ENCODE measurements at places on chromosomes 6 and 20.

GRCh38 chr20:34129518-34130162 lies 17.6 kb upstream of the EIF2S2 start:
- DNase-seq: peak; percentile 77

GRCh38 chr6:158207422-158207788 lies 39.3 kb downstream of the GTF2H5 start:
- peak; percentile 48 for DNase-seq

GRCh38 chr20:57361517-57361916 lies 10.5 kb downstream of the RAE1 start:
- DNase-seq: peak; percentile 90

DNA sequence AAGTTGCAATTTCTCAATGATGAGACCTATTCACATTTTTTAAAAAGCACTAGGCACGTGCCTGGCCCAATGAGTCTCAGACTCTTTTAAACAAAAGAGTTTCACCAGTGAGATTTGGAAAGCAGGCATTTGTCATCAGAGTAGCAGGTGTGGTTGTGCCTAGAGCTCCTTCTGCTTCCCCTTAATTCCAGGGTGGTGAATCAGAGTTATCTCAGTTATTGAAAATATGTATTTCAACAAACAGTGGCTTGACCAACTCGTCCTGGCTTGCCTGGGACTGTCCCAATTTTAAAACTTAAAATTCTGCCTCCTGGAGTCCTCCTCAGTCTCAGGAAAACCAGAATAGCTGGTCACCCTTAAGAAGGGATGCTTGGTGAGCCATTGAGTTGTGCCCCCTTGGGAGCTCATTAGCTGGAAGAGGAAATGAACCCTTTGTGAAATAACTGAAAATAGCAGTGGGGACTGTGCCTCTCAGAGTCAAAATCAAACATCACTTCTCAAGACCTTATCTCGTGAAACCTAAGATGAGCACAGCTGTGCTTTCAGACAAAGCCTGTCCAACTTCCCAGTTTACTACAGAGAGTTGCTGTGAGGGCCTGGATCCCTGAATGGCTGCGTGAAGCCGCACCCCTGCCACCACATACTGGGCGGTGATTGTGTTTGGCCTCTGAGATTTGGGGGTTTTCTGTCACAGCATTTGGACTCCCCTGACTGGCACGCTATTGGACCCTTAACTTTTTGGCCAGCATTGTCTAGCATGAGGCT lies 116.3 kb downstream of the ANKRD60 start:
- peak; percentile 84 for DNase-seq

DNA sequence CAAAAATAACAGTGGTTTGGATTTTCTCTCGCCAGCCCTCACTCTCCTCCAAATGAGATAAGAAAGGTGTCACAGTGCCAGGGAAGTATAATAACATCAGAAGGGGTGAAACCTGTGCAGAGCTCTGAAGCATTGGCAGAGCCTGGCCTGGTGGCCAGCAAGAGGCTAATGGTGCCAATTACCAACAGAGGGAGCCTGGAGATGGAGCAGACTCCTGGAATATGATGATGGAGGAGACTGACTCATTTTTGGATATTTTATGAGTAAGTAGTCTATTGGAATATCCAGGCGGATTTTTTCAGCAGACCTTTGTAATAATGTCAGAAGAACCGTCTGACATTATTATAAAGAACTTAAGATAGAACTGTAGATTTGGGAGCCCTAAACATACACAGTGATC lies 442.6 kb upstream of the MARCKS start:
- peak; percentile 87 for DNase-seq

DNA sequence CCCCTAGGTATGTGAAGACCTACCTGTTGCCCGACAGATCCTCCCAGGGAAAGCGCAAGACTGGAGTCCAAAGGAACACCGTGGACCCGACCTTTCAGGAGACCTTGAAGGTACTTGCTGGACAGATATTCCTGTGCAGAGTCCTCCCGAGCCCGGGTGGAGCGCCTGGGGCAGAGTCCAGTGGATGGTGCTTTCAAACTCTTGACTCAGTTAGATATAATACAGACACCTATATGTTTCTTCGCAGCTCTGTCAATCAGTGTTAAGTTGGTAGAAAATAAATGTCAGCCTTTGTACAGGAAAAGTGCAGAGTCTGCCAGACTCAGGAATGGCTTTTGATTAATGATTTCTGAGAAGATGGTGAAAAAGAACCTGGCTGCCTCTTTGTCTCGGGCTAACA lies 67.2 kb downstream of the EZR start:
- DNase-seq: no peak

DNA sequence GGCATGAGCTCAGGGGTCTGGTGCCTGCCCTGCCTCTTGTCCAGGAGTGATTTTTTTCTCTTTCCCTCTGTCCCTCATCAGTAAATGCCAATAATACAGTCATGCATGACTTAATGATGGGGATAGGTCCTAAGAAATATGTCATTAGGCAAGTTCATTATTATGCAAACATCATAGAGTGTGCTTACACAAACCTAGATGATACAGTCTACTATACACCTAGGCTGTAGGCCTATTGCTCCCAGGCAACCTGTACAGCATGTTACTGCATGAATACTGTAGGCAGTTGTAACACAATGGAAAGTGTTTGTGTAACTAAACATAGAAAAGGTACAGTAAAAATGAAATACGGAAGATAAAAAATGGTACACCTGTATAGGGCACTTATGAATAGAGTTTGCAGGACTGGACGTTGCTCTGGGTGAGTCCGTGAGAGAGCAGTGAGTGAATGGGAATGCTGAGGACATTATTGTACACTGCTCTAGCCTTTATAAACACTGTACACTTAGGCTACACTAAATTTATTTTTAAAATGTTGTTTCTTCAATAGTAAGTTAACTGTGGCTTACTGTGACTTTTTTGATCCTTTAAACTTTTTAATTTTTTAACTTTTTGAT lies 22.1 kb downstream of the PBOV1 start:
- no peak for DNase-seq

DNA sequence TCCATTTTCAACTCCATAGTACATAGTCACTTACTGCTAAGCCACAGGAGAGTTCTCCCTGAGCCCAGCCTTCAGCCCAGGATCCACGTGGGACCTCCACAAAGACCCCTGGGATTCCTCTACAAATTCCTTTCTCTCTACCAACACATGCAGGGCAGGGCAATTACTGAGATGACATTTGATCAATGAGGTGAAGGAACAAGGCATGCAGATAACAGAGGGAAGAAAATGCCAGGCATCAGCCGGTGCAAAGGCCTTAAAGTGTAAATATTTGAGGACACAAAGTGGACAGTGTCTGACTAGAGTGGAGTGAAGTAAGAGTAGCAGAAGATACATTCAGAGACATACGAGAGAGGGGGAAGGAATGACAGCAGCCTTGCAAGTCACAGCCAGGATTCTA lies 70.2 kb downstream of the HS3ST5 start:
- no peak for DNase-seq

- peak; percentile 33 for DNase-seq
Measured at GRCh38 chr6:37256692-37257319, 766 bp upstream of the TBC1D22B start.

DNA sequence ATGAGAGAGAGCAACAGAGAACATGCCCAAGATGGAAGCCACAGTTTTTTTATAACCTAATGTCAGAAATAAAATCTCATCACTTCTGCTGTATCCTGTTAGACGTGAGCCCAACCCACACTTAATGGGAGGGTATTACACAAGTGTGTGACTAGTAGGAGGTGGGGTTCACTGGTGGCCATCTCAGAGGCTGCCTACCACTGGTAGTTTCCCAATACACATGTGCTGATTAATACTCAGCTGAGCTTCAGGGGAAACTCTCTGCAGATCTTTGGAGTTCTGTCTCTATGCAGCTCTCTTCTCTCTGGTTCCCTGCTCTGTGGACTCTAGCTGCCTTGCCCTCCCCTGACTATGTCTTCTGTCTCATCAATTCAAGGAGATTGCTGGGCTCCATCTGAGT lies 35.7 kb downstream of the CNBD2 start:
- no peak for DNase-seq

- DNase-seq: no peak
Measured at GRCh38 chr6:103799971-103800670, 1059.6 kb downstream of the HACE1 start.

GRCh38 chr6:64990652-64991304 lies 716.2 kb downstream of the EYS start:
- DNase-seq: no peak

GRCh38 chr6:106495014-106495413 lies 134.3 kb downstream of the RTN4IP1 start:
- DNase-seq: no peak

DNA sequence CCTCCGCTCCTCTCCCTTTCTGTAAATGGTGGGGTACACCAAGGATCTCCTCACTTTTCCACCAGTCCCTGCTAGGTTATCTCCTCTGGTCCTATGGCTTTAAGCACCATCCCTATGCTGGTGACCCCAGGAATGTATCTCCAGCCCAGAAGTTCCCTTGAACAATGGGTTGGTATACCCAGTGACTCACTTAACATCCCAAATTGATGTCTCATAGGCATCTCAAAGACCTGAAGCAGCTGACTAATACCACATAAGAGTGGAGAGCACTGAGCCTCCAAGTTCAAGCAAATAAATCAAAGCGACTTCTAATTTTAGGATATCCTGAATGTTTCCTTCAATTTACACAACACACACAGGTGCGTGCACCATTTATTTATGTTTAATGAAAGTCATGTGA lies 48.3 kb downstream of the ADGRF1 start:
- peak; percentile 94 for DNase-seq

GRCh38 chr6:144897441-144897921 lies 612.3 kb downstream of the UTRN start:
- DNase-seq: peak; percentile 96

DNA sequence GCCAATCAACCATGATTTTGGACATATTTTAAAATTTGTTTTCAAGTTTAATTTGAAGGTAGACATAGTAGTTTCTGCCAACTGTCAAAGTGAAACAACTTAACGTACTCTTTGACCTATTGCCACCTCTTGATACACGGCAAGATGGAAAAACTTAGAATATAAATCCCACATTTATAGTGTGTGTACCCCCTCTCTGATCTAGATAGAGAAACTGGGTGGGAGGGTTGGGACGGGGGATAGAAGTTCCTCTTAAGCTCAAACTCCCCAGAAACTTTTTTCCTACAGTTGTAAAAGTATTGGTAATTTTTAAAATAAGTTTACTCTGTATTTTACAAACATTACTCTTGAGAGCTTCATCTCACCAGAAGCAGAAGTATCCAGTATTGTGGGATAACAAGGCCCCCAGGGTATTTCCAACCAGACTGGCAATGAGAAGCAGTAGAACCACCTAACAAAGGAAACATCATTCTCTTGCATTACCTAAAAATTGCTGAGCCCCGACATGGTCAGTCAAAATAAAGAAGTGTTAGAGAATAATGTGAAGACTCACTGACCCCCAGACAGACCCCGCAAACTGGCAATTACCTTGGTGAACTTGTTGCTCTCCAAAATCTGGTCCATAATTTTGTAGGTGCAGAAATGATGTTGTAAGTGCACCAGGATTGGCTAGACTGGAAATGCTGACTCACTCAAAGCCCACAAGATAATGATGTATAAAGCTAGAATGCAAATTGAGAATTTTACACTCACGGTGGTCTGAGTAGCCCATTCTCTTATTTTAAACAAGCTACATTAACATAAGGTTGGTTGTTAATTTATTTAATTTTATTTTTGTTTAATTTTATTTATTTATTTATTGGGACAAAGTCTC lies 74.7 kb upstream of the TNFAIP3 start:
- no peak for DNase-seq

- DNase-seq: no peak
Measured at GRCh38 chr6:131378874-131379273, 194.2 kb upstream of the ARG1 start.

DNA sequence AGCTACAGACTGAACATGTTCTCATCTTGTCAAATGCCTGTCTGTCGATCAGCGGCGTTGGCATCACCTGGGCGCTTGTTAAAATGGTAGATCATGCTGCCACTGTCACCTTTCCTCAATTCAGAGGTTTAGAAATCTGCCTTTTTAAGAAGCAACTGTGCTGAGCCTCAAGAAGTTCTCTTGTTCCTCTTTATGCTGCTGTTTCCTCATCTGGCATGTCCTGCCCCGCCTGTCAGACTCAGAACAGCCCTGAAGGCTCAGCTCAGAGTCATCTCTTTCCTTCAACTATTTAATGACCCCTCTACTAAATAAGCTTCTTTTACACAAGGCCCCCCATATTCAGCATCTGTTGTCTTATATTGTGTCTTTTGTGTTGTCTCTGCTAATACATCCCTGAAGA lies 368.2 kb downstream of the EPM2A start:
- no peak for DNase-seq

- peak; percentile 54 for DNase-seq
Measured at GRCh38 chr6:147950623-147950987, 392.0 kb upstream of the SASH1 start.

DNA sequence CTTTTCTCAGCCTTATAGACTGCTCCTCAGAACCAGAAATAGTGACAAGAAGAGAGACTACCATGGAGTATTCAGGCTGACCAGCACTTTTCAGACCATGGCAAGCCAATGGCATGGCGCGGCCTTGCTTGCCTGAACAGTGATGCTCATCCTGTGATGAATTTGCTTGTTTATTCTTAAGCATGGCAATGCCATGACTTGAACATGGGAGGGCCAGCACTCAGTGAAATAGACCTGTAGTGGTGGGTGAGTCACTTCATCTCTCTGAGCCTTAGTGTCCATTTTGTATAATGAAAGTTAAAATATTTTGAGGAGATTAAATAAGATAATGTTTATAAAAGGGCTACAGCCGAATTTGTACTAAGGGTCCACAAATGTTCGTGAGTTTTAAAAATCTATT lies 79.1 kb downstream of the LRRC1 start:
- DNase-seq: peak; percentile 17

DNA sequence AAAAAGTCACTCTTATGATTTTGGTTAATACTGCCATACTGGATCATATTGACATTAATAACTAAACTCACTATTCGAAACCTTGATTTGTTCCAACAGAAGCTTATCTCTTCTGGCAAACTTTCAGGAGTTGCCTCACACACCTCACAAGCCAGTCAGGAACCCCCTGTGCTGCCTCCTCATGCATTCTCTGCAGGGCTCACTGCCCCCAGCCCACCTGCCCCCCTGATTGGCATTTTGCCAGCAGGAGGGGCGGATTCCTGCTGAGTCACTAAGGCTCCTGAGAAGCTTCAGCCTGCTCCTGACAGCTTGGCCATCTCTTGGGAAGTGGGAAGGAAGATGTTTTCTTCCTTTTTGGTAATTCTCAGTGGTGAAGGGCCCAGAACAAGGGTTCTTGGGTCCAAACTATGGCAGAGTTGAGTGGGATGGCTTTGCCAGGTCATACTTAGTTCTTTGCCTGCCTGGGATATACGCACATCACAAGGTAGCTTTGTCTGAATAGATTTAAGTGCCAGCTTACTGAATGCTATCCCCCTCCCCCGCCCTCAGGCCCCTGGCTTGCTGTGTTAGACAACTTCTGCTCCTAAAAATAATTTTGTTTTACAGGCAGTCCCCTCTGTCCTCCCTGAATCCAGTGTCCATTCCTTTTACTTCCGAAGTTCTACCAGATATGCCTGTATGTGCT lies 31.4 kb downstream of the SLC35F1 start:
- no peak for DNase-seq

GRCh38 chr6:157954150-157955117 lies 27.2 kb upstream of the SYNJ2 start:
- DNase-seq: no peak

- DNase-seq: no peak
Measured at GRCh38 chr6:75631859-75632635, 30.4 kb downstream of the SENP6 start.

GRCh38 chr20:50582591-50583234 lies 72.5 kb downstream of the PTPN1 start:
- DNase-seq: no peak

- DNase-seq: no peak
Measured at GRCh38 chr20:46377518-46377917, 28.9 kb downstream of the ELMO2 start.
